ENCODE measurements at places on chromosomes 11 and 22. TPM values are rescaled to one million over a fixed set of nuclear protein-coding genes. Genes with fewer than 3 reads are reported as not detected.

Gene MRPL16
- total RNA-seq, result 25.7 TPM

Gene CECR2
- not detected for total RNA-seq

Gene C11orf42
- total RNA-seq, result not detected

Gene CLNS1A
- 419 TPM for total RNA-seq

Gene GTSE1
- 13.4 TPM for total RNA-seq

Gene GLB1L3
- not detected for total RNA-seq

Gene FAM180B
- total RNA-seq, result not detected

Gene PLXNB2
- total RNA-seq, result 130 TPM

All from fibroblast of the aortic adventitia (primary cell).